Activated gamma-delta T cell treated with Interleukin-2 at 50 U/mL for 16 hours (primary cell): ENCODE measurements at places on chromosomes 6 and 20.

DNA sequence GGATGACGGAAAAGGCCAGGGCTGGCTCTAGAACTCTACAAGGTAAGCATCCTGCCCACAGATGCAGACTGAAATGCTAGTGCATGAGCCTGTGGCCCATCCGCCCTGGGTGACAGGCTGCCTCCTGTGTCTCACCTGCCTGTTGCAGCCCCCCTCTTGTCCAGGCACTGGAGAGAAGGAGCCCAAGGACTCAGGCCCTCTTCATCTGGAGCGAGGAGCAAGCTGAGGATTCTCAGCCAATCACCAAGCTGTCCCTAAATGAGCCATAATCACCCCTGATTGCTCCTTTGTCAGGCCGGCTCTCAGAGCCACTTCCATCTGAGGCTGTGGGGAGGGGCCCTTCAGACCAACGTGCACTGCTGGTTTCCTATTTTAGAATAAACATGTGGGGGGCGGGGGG is 10.0 kb upstream of the SLC32A1 start:
- no peak for DNase-seq

DNA sequence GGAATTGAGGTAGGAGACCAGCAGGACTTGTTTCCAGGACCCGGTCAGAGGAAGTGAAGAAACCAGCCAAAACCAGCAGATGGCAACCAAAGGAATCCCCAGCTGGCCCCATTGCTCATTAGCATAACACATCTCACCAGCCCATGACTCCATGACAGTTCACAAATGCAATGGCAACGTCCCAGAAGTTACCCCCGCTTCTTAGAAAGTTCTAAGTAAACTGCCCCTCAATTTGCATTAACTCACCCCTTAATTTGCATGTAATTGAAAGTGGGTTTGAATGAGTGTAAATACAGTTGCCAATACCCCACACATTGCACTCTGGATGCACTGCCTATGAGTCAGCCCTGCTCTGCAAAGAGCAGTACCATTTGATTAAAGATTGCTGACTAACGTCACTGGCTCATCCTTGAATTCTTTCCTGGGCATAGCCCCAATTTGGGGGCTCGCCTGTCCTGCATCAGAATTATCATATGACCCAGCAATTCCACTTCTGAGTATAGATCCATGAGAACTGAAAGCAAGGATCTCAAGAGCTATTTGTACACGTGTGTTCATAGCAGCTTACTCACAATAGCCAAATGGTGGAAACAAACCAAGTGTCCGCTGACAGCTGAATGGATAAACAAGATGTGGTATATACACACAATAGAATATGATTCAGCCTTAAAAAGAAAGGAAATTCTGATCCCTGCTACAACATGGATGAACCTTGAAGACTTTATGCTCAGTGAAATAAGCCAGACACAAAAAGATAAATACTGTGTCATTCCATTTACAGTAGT is 36.4 kb downstream of the MYLK4 start:
- no peak for DNase-seq

DNA sequence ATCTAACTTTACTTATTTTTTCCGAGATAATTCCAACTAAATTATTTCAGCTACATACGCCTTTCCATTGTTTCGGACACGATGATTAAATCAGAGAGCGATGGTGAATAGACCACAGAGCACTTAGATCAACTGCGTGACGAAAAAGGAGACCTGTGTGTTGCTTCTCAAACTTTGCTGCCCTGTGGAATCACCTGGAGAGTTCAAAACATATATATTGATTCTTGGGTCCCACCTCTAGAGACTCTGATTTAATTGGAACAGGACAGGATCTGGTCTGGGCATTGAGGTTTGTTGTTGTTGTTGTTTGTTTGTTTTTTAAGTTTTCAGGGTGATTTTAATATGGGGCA is 401 bp upstream of the TNFRSF21 start:
- no peak for DNase-seq

DNA sequence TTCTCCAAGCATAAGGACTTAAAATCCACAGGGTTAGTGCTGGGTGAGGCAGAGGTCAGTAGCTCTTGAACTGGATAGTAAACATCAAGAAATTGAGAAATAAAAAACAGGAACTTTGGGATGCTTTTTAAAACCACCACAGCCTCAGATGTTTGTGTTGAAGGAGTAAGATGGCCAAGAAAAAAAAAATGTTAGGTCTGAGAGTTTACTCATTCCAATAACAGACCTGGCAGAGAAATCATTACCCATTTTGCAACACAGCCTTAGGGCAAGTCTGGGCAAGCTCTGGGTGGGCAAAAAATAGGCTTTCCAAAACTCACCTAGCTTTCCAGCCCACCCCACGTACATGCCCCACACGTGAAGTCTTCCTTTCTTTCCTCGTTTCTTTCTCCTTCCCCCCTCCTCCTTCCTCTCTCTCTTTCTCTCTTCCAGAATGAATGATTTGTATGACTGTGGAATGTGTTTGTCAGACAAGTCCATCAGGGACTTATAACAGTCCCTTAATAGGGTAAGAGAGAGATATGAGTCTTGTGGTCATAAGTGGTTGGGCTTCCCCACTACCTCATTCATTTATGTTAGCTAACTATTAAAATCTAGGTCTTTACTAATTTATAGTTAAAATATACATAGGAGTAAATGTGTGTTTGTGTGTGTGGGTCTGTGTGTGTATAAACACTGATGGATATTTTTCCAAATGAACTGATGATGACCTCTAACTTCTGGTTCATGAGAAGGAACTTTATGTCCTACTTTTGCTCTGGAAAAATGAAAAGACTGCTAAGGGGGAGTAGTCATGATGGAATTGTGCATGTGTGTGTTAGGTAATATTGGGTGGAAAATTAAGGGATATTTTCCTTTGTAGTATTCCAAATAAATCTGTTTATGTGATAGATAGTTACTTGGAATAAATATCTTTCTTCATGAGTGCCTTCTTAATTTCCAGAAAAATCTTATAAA is 18.0 kb upstream of the DSE start:
- DNase-seq: no peak

GRCh38 chr6:149147938-149148718 is 169.4 kb upstream of the TAB2 start:
- DNase-seq: no peak

DNA sequence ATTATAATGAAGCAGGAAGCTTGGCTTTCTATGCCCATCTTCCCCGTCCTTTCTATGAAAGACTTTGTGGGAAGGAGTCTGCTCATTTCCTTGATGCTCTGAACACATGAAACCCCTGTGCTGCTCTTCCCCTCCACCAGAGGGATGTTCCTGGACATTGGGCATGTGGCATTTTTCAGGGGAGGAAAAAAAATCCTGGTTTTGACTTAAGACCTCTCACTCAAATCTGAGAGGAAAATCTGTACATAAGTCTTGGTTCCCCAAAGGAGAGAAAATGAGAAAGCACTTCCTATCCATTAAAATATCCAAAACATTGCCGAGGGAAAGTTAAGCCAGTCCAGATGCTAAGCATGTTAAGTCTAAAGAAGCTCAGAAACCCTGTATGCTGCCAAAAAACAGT is 393.0 kb downstream of the PAX1 start:
- DNase-seq: no peak

DNA sequence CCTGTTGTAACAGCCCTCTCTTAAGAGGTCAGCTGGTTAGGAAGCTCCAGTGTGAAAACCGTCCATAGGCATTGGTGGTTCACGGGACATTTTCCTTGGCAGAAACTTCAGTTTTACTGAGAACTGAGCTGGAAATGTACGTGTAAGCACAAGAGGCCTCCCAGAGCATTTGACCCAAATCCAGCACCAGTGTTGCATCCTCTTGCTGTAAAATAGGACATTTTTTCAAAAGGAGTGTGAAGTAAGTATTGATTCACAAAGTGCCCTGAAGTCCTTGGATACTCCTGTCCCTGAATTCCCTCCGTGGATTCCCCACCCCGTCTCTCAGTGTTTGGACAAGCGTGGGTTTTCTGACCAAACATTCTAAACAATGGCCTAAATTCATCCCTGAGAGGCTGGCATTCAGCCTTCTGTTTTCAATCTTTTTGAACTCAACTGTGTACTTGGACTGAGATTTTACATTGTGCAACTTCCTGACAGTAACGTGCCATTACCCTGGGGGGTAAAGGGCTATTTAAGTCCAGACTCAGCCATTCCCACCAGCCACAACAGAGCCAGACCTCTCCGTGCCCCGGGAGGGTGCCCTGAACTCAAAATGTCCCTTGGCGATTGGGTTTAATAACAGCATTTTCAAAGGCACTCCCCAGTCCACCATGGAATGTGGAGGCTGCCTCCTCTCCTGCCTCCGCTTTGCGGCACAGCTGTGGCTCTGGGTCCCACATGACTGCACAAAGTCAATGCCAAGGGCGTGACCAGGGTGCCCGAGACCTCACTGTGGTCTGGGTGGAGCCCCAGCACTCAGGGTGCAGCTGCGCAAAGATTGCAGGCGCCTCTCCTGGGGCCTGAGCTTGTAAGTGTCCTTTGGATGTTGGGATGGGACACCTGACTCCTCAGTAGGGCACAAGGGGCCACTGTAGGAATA is 92.7 kb upstream of the AFDN start:
- DNase-seq: no peak

- DNase-seq: no peak
These were observed 69.8 kb upstream of the RIN2 start for GRCh38 chr20:19688031-19688806.

DNA sequence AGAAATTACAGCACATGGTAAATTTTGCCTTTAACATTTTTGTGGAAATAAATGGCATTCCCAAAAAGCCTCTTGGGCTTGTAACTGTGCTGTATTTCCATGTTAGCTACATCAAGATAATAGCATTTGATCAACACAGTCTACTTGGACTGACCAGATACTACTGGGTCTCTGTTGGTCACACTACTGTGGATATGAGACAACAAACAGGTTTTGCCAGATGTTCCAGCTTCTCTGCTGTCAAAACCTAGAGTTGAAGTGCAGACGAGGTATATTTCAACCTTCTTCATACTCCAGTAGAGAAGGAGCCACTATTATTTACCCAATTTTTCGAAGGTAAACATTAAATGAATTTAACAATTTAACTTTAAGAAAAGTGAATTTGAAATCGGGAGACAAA is 284.7 kb upstream of the CITED2 start:
- DNase-seq: no peak

GRCh38 chr6:88263591-88263990 is 97.4 kb upstream of the CNR1 start:
- DNase-seq: no peak
